Fibroblast of pulmonary artery (primary cell): ENCODE measurements at places on chromosomes 6 and 20.
A peak's percentile ranks its signal among the peaks of the same experiment; 100 is the strongest.

GRCh38 chr6:79671600-79672266, 40.6 kb downstream of the SH3BGRL2 start:
- DNase-seq = peak; percentile 31

- peak; percentile 58 for DNase-seq
These were observed 43.1 kb downstream of the POPDC3 start for GRCh38 chr6:105136431-105137350.

- DNase-seq = no peak
These were observed 184.4 kb upstream of the SUPT3H start for GRCh38 chr6:45562171-45562570.

- no peak for DNase-seq
These were observed 425.3 kb upstream of the BTBD3 start for GRCh38 chr20:11492386-11492785.

- no peak for DNase-seq
These were observed 231.2 kb upstream of the PLN start for GRCh38 chr6:118316796-118317384.

- no peak for DNase-seq
These were observed 104.7 kb upstream of the IFNGR1 start for GRCh38 chr6:137323860-137324259.

DNA sequence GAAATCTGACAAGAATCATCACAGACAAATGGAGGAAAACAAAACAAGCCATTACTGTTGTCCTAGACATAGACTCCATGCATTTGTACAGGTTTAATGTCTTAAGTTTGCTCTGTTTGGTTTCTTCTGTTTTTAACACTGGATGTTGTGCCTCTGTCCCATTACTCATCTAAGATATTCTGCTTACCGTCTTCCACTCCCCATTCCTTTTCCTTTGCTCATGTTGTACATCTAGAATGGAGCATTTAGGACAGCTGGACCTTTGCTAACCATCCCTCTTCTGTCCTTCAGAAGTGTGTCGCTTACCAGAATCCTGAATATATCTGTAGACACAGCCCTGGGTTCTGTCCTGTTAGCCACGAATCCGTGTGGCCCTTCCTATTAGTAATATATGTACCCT, 35.2 kb downstream of the RAB22A start:
- peak; percentile 52 for DNase-seq
